MCF 10A (cell line): ENCODE measurements at places on chromosomes 7 and 10. TPM values are rescaled to one million over a fixed set of nuclear protein-coding genes. Genes with fewer than 3 reads are reported as not detected.

The CPXM2 gene
- not detected in 2 replicates for total RNA-seq

The ZYX gene
- total RNA-seq, result 168 and 260 TPM in 2 replicates

The SNX13 gene
- total RNA-seq, result 38.5 and 42.0 TPM in 2 replicates

The GPER1 gene
- 0.28 and 0.32 TPM in 2 replicates for total RNA-seq

The EIF5AL1 gene
- total RNA-seq, result 0.42 and 0.54 TPM in 2 replicates

The TMEM273 gene
- not detected in 2 replicates for total RNA-seq

The SPDYE6 gene
- not detected in 2 replicates for total RNA-seq

The MIOS gene
- 43.5 and 65.4 TPM in 2 replicates for total RNA-seq

The FAM200A gene
- 6.1 and 7.4 TPM in 2 replicates for total RNA-seq

The ANKRD7 gene
- total RNA-seq, result not detected in 2 replicates

The H2BK1 gene
- not detected in 2 replicates for total RNA-seq

The GIMAP1 gene
- not detected in 2 replicates for total RNA-seq

DNA sequence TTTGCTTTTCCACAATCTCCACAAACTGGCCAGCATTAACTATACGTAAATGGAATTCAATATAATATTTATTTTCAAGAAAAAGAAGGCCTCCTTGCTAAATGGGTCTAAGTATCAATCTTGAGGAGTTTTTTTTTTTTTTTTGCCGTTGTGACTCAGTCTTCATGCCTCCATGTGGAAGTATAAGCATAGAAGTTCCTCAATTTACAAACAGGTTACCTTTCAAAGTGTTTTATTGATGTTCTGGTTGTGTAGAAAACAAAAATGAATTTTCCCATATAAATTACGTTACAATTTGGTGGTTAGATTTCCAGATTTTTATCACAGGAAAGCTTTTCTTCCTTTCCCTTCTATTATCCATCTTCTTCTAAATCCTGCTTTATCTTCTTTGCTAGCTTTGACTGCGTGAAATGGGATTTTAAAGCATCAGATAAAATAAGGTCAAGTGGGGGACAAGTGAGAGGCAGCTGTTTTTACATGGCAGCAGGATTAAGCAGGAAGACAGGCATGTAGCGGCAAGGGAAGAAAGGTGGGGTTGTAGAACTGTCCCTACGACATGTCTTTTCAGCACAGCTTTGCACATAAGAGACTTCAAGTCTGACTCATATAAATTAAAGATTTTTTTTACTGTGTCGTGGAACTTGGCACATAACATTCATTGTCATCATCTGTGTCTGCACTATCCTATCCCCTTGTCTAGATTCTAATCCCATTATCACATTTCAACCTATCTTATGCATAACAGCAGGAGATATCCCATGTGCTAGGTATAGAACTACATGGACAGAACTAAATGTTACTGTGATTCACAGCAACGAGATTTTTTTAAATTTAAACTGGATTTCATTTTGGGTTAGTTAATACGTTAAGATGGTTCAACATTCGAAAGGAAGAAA is 135.3 kb upstream of the FAM3C start:
- peak overlapping the region; percentile 86 for H3K27ac ChIP-seq
- peak; percentile 39 for DNase-seq
- H3K4me3 ChIP-seq, result peak overlapping the region; percentile 44

DNA sequence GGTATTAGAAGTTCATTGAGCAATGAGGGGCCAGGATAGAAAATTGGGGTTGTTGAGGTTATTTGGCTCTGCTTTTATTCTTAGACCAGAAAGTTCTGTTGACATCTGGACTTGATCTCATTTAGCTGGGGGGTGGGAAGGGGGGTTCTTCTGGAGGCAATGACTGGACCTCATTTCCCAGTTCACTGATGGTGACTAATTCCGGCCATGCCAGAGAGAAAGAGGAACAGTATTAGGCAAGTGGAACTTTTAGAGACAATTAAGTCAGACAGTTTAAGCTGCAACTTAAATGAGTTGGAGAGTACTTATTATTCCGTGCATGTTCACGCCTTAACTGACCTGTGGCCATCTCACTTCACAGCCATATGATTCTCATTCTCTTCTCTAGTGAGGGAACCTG is 512.5 kb downstream of the REEP3 start:
- DNase-seq, result no peak

GRCh38 chr7:101631224-101631714 is 2.2 kb upstream of the MYL10 start:
- no peaks in the 10 kb centered on the region for H3K36me3 ChIP-seq
- peak overlapping the region; percentile 61 for H3K27ac ChIP-seq

DNA sequence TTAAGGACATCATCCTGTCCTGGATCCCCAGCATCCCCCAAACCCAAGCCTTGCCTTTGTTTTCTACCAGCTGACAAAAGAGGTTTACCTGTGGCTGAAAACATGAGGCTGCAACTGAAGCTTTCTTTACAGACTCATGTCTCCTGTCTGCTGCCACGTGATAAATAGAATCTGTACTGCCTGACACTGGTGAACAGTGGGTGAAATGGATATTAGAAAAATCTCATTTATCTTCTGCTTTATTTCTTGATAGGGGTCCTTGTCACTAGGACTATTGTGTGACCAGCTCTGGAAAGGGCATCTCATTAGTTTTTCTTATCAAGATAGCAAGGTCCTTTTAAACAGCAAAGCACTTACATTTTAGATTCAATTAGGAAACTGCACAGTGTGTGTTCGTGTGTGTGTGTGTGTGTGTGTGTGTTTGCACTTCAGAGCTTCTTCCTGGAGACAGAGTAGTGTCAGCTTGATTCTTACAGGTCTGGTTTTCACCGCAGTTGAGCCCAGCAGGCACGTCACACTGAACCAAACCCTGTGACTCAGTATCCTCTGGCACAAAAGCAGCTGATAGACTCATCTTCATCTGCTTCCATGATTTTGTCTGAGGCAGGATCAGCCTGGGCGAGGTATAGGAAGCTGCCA is 373.5 kb upstream of the CELF2 start:
- no peaks in the 10 kb centered on the region for H3K27me3 ChIP-seq
- H3K4me1 ChIP-seq, result peaks cover 9% of the 10 kb centered on the region
- peak overlapping the region; percentile 40 for H3K27ac ChIP-seq
- DNase-seq, result peak; percentile 28
- H3K4me3 ChIP-seq, result no peak overlapping the region
- no peaks in the 10 kb centered on the region for H3K36me3 ChIP-seq

DNA sequence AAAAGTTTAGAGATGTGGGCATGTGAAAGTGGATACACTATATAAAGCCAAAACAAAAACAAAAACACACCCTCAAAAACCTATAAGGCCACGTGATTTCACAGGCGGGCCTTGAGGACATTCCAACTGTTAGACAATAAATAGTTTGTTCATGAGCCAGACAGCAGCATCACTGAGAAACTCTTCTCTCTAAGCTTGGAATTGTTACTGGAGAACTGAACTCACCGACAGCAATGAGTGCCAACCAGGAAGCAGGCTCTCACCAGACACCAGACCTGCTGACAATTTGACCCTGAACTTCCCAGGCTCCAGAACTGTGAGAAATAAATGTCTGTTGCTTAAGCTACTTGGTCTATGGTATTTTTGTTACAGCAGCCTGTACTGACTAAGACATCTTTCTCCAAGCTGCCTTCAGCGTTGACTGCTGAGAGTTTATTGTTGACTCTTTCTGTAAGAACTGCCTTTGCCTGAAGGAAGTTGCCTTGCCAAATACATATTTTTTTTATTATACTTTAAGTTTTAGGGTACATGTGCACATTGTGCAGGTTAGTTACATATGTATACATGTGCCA is 107.5 kb downstream of the EPDR1 start:
- H3K36me3 ChIP-seq, result no peaks in the 10 kb centered on the region
- no peaks in the 10 kb centered on the region for H3K4me1 ChIP-seq
- H3K4me3 ChIP-seq, result no peak overlapping the region

- H3K4me3 ChIP-seq, result no peak overlapping the region
- no peak for DNase-seq
- H3K27ac ChIP-seq, result no peak overlapping the region
- peaks cover 7% of the 10 kb centered on the region for H3K4me1 ChIP-seq
- H3K36me3 ChIP-seq, result peaks cover 88% of the 10 kb centered on the region
- H3K27me3 ChIP-seq, result no peaks in the 10 kb centered on the region
These were observed 31.1 kb downstream of the ZC3HAV1 start for GRCh38 chr7:139078399-139078798.

DNA sequence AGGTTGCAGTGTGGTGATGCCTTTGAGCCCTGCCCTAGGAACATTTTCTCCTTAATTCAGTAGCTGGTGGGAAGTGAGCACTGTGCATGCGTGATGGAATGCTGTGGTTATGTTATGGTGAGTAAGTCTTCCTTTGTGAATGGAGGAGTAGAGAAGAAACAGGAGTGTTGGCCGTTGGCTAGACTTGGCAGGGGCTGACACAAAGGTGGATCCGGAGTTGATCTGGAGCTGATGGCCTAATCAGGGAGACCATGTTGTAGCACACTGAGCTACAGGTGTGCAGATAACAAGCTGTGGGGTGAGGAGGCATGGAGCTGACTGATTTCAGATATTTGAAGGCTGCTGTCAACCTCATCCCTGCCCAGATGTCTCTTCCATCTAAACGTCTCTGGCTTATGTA is 122.3 kb downstream of the CNNM2 start:
- peak; percentile 25 for DNase-seq
- peaks cover 5% of the 10 kb centered on the region for H3K36me3 ChIP-seq
- H3K4me1 ChIP-seq, result peaks cover 18% of the 10 kb centered on the region
- H3K27me3 ChIP-seq, result no peaks in the 10 kb centered on the region
- no peak overlapping the region for H3K27ac ChIP-seq
- H3K4me3 ChIP-seq, result no peak overlapping the region

- H3K27ac ChIP-seq, result no peak overlapping the region
- no peak for DNase-seq
- H3K36me3 ChIP-seq, result peaks cover 18% of the 10 kb centered on the region
- H3K4me3 ChIP-seq, result no peak overlapping the region
- peaks cover 6% of the 10 kb centered on the region for H3K4me1 ChIP-seq
These were observed 26.8 kb upstream of the AQP1 start for GRCh38 chr7:30884881-30885280.

DNA sequence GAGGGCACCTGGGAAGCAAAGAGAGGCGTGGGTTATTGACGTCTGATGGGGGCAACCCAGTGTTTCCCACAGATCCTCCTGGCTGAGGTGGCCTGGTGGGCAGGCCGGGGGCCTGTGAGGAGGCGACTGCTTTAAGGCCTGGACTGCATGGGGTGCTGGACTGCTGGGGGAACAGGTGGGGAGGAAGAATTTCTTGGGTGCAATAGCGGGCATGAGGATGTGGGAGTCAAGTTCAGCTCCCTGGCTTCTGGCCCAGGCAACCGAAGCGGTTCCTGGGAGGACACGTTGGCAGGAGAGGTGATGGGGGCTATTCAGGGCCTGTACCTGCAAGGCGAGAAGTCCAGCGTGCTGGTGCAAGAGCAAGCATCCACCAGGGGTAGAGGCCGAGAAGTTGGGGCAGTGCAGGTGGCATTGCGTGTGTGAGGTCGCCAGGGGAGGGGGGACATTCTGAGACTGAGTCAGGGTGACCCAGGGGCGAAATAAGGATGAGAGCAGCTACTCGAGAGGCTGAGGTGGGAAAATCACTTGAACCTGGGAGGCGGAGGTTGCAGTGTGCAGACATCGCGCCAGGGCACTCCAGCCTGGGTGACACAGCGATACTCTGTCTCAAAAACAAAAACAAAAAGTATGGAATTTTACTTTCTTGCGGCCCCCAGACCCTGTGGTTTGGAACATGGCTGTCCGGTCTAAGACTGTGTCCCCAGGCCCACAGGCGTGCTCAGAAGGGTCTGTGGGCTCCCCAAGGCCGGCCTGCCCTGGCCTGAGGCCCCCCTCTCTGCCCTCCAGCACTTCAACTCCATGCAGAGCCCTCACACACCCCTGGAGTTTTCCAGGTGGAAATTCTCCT is 53.6 kb upstream of the ELN start:
- H3K27me3 ChIP-seq, result peaks cover 14% of the 10 kb centered on the region
- DNase-seq, result no peak
- no peak overlapping the region for H3K27ac ChIP-seq
- H3K4me1 ChIP-seq, result no peaks in the 10 kb centered on the region
- H3K4me3 ChIP-seq, result no peak overlapping the region

DNA sequence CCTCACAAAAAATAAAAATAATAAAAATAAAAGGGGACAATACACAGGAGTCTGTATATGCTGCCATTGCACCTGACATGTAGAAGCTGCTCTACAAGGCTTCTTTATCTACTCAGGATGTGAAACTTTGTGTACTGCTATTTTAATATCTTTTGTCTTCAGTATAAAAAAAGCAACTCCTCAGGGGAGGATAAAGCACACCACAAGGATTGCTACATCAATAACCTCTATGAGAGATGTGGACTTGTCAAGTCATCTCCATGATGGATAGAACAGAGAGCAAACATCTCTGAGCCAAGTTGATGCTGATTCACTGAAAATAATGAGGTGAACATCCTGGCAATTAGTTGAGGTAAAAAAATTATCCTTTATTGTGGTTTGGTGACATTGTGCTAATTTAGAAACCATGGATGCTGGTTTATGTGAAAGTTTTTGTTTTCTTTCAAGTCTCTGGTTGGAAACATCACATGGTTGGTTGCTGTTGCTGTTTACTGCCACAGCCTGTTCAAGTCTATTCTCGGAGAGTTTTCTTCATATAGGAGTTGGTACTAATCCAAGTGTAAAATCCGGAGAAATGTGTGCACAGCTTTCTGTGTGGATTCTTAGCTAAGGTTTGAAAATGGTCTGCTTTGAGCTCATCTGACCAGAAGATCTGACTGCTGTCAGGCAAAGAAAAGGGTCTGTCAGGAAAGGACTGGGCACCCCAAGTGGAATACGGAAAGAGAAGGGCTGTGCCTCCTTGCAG is 1.5 kb upstream of the HECW1 start:
- no peak overlapping the region for H3K27ac ChIP-seq
- DNase-seq, result no peak
- H3K4me3 ChIP-seq, result no peak overlapping the region
- H3K4me1 ChIP-seq, result peaks cover 8% of the 10 kb centered on the region
- no peaks in the 10 kb centered on the region for H3K36me3 ChIP-seq
- H3K27me3 ChIP-seq, result peaks cover 56% of the 10 kb centered on the region

- no peak overlapping the region for H3K4me3 ChIP-seq
- no peak for DNase-seq
- no peaks in the 10 kb centered on the region for H3K36me3 ChIP-seq
- H3K4me1 ChIP-seq, result peaks cover 26% of the 10 kb centered on the region
- H3K27ac ChIP-seq, result no peak overlapping the region
These were observed 137.7 kb downstream of the CHN2 start for GRCh38 chr7:29332042-29332811.

GRCh38 chr10:3238115-3238871 is 65.7 kb upstream of the PITRM1 start:
- no peak for DNase-seq
- no peaks in the 10 kb centered on the region for H3K36me3 ChIP-seq
- H3K27me3 ChIP-seq, result no peaks in the 10 kb centered on the region

GRCh38 chr10:130388746-130389145 is 252.6 kb downstream of the GLRX3 start:
- no peak overlapping the region for H3K4me3 ChIP-seq
- no peak for DNase-seq
- H3K27me3 ChIP-seq, result no peaks in the 10 kb centered on the region

- no peaks in the 10 kb centered on the region for H3K36me3 ChIP-seq
- H3K4me3 ChIP-seq, result peak overlapping the region; percentile 18
- no peaks in the 10 kb centered on the region for H3K27me3 ChIP-seq
- DNase-seq, result peak; percentile 67
These were observed 42.3 kb upstream of the SGCE start for GRCh38 chr7:94698275-94698674.

- peaks cover 33% of the 10 kb centered on the region for H3K27me3 ChIP-seq
- H3K4me3 ChIP-seq, result no peak overlapping the region
- no peaks in the 10 kb centered on the region for H3K4me1 ChIP-seq
- no peaks in the 10 kb centered on the region for H3K36me3 ChIP-seq
- no peak overlapping the region for H3K27ac ChIP-seq
These were observed 538.5 kb upstream of the FOXK1 start for GRCh38 chr7:4143511-4144171.
